RKO (cell line): ENCODE measurements at places on chromosomes 2 and 18.

GRCh38 chr2:60533101-60534051, 20.1 kb downstream of the BCL11A start:
- DNase-seq = no peak

- DNase-seq = no peak
Measured at GRCh38 chr18:74163019-74163660, 14.8 kb downstream of the TIMM21 start.

DNA sequence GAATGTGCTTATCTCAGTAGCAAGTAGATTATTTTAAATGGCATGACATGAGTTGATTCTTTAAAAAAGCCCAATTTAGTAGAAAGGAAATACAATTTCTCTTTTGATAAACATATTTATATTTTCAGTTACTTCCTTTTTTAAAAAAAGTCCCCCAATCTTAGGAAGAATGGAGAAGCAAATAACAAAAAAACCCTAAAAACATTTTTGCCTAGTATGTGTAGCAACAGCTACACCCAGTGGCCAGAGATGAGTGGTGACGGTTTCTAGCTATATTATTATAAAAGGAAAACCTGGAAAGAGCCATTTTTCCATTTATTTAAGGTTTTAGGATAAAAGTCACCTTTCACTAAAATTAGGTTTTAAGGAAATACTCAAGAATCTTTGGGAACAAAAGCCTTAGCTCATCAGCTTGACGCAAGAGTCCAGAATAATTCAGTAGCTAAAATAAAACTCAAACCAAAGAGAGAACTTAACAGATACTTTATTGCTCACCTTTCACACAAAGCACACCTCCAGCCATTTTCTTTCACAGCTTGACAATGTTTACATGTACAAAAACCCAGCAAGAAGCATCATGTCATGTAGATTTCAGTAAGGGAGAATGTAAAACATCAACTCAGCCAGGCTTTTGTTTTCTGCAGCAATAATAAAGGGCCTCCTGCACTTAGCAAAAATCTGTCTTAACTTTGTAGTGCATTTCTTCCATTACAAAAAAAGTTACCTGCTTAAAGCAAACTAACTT, 15.7 kb downstream of the FAM98A start:
- peak; percentile 55 for DNase-seq

DNA sequence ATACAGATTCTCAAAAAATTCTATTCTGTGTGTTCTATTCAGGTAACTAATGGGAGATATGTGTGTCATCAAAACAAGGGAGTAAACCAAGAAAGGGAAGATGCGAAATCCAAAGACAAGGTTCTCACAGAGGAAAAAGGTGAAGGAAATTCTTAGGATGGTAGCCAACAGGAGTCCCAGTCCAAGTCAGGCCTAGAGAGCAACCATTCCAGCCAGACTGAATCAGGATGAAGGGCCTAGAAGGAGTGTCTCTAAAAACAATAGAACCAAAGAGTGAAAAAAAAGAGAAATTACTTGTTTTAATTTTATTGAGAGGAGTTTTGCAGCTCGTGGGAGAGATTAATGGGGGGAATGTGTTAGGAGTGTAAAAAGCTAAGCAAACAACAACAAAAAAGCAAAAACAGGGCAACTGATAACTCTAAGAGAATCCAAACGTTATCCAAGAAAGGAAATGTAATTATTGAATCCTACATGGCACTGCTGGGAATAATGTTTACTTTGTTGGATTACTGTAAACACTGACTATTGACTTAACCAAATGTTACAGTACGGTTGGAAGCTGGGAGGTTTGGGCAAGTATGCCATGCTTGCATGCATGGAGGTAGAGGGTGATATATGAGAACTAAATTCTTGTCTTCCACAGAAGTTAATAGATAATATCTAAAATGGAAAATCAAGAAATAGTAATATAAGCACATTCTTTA, 12.3 kb downstream of the MAP3K20 start:
- DNase-seq = no peak

GRCh38 chr2:101295895-101296294, 12.6 kb downstream of the RNF149 start:
- DNase-seq = peak; percentile 12

- no peak for DNase-seq
Measured at GRCh38 chr2:9819551-9819950, 23.7 kb upstream of the TAF1B start.

GRCh38 chr2:181411105-181411849, 45.9 kb upstream of the ITGA4 start:
- DNase-seq = no peak

DNA sequence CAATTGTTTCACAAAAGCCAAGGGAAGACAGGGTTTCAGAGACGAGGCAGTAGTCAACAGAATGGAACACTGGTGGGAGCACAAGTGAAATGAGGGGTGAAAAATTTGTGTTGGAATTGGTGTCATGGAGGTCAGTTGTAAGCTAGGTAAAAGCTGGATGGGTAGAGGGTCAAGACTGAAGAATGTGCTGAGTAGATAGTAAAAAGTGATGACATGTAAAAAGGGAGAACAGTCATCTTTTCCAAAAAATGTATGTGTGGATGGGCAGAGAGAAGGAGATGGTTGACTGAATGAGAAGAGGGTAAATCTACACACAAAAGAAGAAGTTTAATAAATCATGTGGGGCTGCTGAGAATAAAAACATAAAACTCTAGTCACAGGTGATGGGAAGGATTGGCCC, 92.7 kb upstream of the COL3A1 start:
- DNase-seq = no peak

- DNase-seq = no peak
Measured at GRCh38 chr2:69589973-69590652, 53.4 kb downstream of the AAK1 start.

DNA sequence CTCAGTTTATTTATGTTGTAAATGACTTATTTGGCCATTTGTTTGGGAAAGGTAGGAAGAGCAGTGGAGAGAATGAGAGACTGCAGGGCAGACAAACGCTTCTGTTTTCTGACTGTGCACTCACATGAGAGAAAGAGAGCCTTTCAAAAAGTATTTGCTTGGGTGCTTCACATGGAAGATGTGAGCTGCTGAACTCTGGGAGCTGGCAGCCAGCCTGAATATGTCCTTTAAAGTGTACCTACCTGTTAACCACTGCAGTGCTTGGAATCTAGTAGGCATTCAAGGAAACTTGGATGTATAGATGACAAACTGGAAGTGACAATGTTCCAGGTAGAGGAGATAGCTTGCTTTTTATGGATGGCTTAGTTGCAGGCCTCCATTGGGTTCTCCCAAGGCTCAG, 68.8 kb downstream of the PTPRM start:
- DNase-seq = no peak

GRCh38 chr2:172105471-172106107, 2.9 kb upstream of the DLX2 start:
- no peak for DNase-seq

DNA sequence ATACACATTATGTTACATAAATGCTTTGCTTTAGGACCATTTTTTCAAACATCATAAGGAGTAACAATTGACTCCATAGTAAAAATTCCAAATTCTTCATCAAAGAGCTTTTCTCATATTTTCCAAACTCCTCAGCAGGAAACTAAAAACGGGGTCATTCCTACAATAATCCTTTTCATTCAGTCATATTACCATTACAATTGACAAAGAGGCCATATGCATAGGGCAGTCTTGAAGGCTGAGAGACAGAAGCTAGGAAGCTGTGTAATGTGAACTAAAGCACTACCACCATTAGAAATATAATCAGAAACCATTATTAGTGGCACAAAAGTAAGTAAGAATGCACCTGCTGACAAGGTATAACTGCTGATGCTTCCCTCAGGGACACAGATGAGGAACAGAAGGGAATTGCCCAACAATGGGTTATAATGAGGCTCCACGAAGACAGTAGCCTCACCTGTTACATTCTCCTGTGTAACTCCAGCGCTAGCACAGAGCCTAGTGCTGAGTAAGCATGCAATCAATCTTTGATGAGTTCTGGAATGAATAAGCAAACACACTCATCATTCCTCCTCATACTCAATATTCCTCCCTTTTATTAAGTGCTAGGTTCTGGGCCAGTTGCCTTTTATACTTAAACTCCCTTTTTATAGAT, 942.3 kb downstream of the CPS1 start:
- no peak for DNase-seq

DNA sequence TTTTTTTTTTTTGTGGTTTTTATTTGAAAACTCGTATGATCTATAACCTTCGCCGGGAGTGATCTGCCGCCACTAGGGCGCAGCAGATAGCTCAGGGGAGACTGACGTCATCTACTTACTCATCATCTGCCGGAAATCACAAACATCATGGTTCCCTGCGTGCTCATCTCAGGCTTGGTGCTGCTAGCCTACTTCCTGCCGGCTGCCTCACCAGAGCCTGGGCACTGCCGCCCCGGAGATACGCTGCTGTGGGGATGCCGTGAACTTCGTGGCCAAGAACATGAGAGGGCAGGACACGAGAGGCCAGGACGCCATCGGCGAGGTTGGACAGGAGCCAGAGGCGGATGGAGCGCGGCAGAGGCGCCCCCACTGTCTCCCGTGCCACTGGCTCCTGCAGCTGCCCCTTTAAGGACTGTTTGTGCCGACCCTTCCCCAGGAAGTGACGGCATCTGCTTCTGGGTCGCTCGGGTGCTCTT, 68.8 kb downstream of the DOK6 start:
- peak; percentile 70 for DNase-seq
